Osteocyte (in vitro differentiated cells): ENCODE measurements at places on chromosomes 3 and 15.

- H3K36me3 ChIP-seq = no peaks in the 10 kb centered on the region
- no peak overlapping the region for H3K4me3 ChIP-seq
- no peak overlapping the region for H3K27ac ChIP-seq
- H3K4me1 ChIP-seq = no peaks in the 10 kb centered on the region
These were observed 71.5 kb upstream of the FILIP1L start for GRCh38 chr3:100185847-100186246.

- no peak overlapping the region for H3K4me3 ChIP-seq
- no peak overlapping the region for H3K27ac ChIP-seq
- H3K27me3 ChIP-seq = no peaks in the 10 kb centered on the region
- H3K4me1 ChIP-seq = peaks cover 40% of the 10 kb centered on the region
These were observed 14.2 kb downstream of the RAB8B start for GRCh38 chr15:63203451-63204090.

- DNase-seq = no peak
- no peaks in the 10 kb centered on the region for H3K36me3 ChIP-seq
These were observed 185.3 kb downstream of the TJP1 start for GRCh38 chr15:29636921-29637320.

DNA sequence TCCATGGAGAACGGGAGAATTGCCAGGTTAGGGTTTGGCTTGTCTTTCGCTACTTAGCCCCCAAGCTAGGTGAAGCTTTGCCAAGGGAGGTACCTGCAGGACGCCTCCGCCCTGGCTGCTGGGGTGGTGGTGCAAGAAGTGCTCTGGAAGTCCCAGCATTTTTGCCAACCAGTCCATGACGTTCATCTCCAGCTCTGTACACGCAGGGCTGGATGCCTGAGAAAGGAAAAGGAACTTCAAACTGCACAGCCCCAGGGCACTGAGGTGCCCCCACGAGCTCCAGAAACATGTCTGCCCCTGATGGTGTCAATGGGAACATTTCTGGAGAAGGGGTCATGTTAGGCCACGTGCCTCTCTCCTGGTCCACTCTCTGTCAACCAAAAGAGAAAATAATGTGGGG, 8.2 kb downstream of the HDC start:
- peak; percentile 78 for DNase-seq
- H3K36me3 ChIP-seq = no peaks in the 10 kb centered on the region
- H3K27me3 ChIP-seq = peaks cover 12% of the 10 kb centered on the region
- no peak overlapping the region for H3K4me3 ChIP-seq

DNA sequence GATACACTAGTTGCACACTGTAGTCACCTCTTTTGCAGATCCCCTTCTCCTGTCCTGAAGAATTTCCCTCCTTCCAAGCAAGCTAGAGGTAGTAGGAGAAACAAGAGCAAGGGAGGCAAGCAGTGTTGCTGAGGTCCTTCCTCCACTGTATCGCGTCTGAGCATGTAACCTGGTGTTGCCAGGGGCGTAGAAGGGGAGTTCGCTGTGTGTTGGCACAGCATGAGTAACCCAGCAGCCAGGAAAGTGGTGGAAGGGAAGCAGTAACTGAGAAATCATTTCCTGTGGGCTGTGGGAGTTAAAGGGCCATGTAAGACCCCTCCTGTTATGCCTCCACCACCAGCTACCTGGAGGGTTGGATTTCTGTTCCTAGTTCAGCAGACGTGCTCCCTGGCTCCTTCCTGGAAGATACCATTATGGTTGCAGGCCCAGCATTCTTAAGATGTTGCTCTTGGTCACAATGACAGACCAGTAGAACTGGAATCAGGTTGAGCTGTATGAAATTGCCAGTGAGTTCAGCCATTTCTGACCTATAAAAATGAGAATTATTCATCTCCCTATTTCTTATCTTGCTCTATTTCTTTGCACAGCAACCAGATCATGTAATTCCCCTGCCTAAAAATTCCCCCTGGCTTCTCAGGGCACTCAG, 215.3 kb upstream of the TOPAZ1 start:
- H3K27ac ChIP-seq = no peak overlapping the region
- no peak overlapping the region for H3K4me3 ChIP-seq
- H3K27me3 ChIP-seq = peaks cover 5% of the 10 kb centered on the region
- DNase-seq = no peak
- no peaks in the 10 kb centered on the region for H3K36me3 ChIP-seq
